Aorta (tissue), 5 donors: ENCODE measurements at places on chromosomes 3 and 15. TPM values are rescaled to one million over a fixed set of nuclear protein-coding genes. Genes with fewer than 3 reads are reported as not detected.
A peak's percentile ranks its signal among the peaks of the same experiment; 100 is the strongest.

- no peak for DNase-seq
Measured at GRCh38 chr3:187551416-187551815, 118.8 kb downstream of the SST start.

DNA sequence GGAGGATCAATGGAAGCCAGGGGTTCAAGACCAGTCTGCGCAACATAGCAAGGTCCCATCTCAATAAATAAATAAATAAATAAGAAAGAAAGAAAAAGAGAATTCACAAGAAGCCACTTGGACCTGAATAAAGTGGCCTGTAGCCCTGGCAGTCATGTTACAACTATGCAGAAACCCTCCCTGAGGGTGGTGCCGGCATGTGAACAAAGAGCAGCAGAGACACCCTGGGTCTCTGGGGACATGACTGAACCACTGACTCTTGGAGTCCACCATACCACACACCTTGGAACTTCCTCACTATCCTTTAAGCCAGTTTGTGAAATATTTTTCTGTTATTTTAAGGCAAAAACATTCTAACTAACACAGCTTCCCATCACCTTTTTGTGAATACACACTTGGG, 93.0 kb downstream of the MEIS2 start:
- no peak for DNase-seq

DNA sequence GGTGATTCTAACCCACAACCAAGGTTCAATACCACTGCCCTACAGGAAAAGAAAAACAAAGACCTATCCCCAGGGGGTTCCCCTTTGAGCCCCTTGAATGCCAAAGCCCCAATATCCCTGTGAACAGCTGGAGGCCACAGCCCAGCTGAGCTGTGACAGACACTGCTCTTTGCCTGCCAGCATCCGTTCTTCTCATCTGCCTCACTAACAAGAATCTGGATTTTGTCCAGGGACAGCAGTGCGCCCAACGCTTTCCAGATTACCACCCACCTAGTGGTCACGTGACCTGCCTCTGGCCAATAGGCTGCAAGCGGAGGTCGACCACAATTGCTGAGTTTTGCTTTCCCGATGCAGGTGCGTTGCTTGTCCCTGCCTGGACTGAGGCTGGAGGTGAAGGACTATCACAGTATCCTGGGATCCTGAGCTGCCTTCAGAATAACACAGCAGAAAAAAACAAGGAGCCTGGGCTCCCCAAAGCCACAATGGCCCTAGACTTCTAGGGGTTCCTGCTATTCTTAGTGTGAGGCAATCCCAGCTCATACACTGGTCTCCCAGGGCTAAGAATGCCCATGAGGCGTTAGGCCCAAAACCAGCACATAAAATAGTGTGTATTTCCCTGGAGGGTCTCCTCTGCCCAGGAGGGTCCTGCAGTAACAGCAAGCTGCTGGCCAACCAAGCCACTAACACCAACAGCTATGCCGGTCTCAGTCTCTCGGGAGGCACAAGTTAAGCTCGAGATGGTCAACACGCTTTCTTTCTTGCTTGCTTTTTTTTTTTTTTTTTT, 13.8 kb downstream of the BDH1 start:
- DNase-seq, result peak; percentile 37

The WDR76 gene
- 3.4 TPM for polyA plus RNA-seq

The CSPG5 gene
- 0.33 TPM for polyA plus RNA-seq

- DNase-seq, result no peak
Measured at GRCh38 chr3:123008840-123009239, 18.7 kb downstream of the SEMA5B start.

DNA sequence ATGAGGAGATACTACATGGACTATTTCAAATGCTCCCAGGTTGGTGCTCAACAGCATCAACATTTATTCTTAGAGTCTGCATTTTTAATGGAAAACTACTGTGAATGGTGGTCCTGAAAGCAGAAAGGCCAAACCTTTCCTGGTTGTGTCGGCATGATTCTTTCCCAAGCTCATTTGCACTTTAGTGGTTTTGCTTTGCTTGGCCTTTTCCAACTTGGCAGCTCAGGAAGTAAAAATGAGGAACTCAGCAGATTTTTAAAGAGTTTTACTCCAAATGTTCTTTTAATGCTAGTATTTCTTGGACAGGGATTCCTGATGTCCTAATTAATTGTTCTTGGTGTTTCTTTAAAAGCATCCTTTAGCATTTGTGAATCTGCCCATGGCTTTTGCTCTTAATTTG, 197.4 kb downstream of the SLC9A9 start:
- DNase-seq, result no peak

The GABRR3 gene
- not detected for polyA plus RNA-seq

The DNAH12 gene
- not detected for polyA plus RNA-seq

DNA sequence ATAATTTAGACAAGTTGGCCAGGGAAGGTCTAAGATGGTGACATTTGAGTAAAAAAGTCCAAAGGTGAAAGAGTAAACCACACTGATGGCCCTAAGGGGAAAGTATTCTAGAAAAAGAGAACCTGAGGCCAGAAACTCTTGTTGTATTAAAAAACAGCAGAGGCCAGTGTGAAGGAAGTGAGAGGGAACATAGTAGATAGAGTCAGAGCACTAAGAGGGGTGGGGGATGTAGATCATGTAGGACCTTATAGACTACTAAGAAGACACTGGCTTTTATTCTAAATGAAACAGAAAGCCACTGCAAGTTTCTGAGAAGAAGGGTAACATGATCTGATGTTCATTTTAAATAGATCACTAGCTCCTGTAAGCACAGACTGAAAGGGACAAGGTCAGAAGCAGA, 14.5 kb downstream of the POLQ start:
- DNase-seq, result no peak

- DNase-seq, result no peak
Measured at GRCh38 chr3:56836276-56837163, 34.8 kb upstream of the ARHGEF3 start.

DNA sequence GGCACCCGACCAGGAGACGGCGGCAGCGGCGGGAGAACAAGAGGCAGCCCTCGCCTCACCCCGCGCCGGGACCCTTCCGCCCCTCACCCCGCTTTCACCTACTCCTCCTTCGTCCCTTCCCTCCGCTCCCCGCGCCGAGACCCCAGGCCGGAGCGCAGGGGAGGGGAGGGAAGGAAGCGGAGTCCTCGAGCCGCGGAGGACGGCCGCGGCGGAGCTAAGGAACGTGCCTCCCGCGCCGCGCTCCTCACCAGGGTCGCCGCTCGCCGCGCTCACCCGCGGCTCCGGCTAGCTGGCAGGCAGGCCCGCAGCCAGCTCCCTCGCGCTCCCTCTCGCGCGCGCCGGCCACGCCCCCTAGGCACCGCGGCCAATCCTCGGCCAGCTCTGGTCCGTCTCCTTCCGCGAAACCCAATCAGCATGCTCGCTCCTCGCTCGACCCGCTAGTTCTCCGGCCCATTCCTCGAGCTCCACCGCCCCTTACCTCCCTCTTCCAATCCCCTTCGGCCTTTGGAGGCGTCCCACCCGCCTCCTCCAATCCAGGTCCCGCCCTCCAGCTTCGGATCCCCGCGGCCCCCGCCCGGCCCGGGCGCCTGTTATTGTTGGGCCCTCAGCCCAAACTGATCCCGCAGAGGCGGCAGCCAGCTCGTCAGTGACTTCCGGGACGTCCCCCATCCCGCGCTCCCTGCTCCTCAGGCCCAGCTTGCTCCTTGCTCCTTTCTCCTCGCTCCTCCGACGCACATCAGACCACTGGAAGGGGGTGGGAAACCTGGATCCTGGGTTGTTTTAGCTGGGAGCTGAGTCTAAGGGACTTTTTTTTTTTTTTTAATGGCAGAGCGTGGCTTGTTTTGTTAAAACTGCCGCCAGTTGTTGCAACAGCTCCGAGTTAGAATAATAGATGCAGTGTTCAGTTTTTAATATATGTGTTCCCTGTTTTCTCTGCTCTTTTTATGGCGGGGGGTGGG, at the start of gene DCBLD2:
Gene DCBLD2, minus strand, starts transcription at position 304 of the 959 bp plus-strand sequence. CDS start 369 bp downstream, outside the sequence.
- peak; percentile 99 for DNase-seq

The HYKK gene
- 8.6 TPM for polyA plus RNA-seq

DNA sequence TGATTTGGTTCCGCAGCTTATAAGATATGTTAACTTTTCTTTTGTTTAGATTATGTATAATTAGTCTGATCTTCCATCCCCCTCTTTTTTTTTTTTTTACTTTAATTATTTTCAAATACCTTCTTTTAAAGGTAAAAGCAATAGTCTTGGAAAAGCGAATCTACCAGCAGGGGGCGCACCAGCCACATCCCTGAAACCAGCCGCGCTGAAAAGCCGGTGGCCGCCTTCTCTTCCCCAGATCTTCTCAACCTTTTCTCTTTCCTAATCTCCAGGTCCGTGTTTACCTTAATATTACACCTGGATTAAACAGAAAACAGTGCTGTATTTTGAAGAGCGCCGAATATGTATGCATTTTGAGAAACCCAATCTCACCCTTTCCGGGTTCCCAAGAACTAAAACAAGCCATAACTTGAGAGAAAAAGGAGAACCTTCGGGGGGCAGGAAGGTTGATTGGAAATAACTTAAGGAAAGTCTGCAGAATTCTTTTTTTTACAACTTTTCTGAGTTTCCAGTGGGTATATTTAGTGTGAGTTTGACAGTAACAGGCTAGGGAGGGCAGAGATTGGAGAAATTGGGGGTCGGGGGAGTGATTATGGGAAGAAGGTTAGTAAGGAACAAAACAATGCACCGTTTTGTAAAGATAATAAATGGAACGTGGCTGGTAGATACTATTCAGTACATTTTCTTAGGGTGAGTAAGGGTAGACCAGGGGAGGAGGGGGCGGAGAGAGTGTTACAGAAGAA, 2.0 kb upstream of the SOX2 start:
- peak; percentile 92 for DNase-seq

DNA sequence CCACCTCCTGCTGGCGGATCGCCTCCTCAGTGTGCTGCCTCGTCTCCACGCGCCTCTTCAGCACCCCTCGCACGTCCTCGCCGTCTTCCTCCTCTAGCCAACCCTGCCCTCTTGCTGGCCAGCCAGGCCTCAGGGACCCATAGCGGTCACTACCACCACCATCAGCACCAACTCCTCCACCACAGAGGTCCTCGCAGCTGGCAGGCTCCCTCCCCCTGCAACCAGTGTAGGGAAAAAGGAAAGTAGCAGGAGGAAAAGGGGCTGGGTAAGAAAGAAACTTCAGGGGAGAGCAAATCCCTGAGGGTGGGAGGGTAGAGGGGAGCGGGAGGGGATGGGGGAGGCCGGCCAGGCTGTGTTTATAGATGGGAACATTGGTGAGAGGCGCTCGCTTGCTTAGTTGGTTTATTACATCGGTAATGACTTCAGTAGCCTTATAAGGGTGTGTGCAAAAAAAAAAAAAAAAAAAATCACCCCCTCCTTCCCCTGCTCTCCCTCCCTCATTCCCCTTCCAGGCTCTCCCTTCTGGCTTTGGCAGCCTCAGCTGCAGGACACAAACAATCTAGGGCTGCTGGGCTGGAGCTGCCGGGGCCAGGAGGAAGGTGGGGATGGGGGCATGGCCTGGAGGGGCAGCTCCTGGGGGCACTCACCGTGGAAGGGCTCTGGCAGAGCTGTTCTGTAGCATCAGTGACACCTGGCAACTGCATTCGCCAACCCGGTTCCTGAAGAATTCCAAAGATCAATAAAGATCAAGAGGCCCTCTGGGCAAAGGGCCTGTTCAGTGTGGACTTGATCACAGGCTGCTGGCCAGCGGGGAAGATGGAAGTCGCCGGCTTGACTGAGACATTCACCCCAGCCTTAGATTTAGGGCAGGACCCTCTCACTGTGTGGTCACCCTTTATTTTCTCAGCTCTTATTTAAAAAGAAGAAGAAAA, 116.2 kb upstream of the HACD2 start:
- peak; percentile 74 for DNase-seq

The PLIN1 gene
- 0.38 TPM for polyA plus RNA-seq

GRCh38 chr15:77025941-77026411, 31.1 kb downstream of the PSTPIP1 start:
- DNase-seq, result peak; percentile 17

- no peak for DNase-seq
Measured at GRCh38 chr15:69535101-69535638, 82.6 kb downstream of the RPLP1 start.

DNA sequence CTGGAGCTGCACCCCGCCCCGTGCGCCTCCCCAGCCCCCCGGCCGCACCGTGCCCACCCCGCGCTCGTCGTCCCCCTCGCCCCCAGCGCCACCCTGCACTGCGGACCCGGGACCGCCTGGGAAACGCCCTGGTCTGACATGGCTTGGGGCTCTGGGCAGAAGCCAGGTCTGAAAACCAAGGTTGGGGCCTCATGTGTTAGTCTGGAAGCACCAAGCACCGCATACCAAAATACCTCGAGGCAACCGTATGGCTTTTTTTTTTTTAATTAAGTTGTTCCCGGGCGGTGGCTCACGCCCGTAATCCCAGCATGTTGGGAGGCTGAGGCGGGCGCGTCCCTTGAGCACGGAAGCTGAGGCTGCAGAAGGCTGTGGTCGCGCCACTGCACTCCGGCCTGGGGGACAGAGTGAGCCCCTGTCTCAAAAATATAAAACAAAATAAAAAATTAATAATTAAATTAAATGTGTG, 91.5 kb upstream of the CHD2 start:
- DNase-seq, result peak; percentile 77

GRCh38 chr3:12299026-12299425, 10.2 kb downstream of the PPARG start:
- DNase-seq, result no peak

DNA sequence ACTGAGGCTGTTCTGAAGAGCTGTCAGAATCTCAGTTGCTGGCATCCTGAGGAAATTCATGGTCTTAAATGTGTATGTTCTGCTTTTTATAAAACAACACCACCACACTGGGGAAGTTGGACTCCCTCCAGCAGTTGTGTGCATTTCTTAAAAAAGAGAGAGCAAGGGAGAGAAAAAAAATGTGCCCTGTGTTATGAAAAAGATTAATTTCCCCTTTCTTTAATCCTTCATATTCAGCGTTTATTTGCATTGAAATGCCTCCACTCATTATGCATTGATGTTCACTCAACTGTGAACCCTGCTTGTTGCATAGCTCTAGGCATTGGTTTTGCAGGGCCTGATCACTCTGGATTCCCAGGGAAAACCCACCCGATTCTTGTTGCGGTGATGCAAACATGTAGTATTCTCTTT, 4.4 kb upstream of the ZNF609 start:
- peak; percentile 73 for DNase-seq

DNA sequence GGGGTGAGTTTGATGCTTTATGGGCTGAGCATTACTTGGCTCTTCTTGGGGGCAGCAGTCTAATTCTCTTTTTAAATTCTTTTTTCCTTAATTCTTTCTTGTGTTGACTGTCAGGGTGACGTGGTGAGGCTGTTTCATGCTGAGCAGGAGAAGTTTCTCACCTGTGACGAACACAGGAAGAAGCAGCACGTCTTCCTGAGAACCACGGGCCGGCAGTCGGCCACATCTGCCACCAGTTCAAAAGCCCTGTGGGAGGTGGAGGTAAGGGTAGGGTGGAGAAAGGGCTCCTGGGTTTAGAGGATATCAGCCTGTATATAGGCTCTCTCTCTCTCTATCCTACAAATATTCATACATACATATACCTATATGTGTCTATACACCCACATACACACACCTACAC, 152.3 kb downstream of the ITPR1 start:
- DNase-seq, result no peak
